NT2/D1 (cell line): ENCODE measurements at places on chromosomes 11 and 22.

GRCh38 chr11:1120532-1121330 is 37.0 kb upstream of the MUC5AC start:
- no peak for DNase-seq

GRCh38 chr11:77278595-77279506 is 22.6 kb downstream of the GDPD4 start:
- DNase-seq, result no peak

GRCh38 chr22:38135133-38135706 is 24.7 kb upstream of the BAIAP2L2 start:
- DNase-seq, result no peak

- DNase-seq, result no peak
Measured at GRCh38 chr11:121964591-121964990, 151.4 kb downstream of the BLID start.

DNA sequence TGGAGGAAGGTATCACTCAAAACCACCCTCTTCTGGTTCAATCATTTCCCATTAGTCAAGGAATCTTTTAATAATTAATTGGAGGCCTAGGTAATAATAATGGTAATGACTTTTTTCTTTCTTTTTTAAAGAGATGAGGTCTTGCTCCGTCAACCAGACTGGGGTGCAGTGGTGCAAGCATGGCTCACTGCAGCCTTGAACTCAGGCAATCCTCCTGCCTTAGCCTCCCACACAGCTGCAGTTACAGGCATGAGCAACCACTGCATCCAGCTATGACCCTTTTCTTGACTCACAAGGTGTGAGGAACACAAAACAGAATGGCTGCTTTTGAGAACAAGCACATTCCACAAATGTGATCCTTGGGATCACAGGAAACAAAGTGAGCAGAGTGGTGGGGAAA is 3.6 kb downstream of the POLDIP3 start:
- no peak for DNase-seq

GRCh38 chr11:46436113-46436512 is 44.5 kb upstream of the CHRM4 start:
- DNase-seq, result no peak

DNA sequence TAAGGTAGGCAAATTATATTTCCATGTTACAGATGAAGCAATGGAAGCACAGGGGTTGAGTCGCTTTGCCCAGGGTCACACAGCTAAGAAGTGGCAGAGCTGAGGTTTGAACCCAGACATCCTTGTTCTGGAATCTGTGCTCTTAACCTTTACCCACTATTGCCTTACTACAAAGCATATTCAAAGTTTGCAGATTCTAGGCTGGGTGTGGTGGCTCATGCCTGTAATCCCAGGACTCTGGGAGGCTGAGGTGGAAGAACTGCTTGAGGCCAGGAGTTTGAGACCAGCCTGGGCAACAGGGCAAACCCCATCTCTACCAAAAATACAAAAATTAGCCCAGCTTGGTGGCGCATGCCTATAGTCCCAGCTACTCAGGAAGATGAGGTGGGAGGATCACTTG is 27.8 kb upstream of the TFIP11 start:
- DNase-seq, result no peak

DNA sequence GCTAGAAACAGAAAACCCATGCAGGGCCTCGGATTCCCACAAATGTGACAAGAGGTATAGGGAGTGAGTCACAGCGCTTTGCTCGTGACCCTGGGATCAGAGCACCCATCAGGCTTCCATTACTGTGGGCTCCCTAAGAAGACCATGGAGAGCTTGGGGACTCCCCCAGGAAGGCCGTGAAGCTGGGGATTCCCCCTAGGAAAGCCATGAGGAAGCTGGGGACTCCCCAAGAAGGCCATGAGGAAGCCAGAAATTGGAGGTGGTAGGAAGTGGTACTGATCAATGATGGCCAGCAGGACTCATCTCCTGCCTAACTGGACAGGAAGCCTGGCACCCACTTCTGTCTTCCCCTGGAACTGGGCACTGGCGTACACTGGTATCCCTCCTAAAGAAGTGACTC is 10.1 kb upstream of the DCPS start:
- no peak for DNase-seq

DNA sequence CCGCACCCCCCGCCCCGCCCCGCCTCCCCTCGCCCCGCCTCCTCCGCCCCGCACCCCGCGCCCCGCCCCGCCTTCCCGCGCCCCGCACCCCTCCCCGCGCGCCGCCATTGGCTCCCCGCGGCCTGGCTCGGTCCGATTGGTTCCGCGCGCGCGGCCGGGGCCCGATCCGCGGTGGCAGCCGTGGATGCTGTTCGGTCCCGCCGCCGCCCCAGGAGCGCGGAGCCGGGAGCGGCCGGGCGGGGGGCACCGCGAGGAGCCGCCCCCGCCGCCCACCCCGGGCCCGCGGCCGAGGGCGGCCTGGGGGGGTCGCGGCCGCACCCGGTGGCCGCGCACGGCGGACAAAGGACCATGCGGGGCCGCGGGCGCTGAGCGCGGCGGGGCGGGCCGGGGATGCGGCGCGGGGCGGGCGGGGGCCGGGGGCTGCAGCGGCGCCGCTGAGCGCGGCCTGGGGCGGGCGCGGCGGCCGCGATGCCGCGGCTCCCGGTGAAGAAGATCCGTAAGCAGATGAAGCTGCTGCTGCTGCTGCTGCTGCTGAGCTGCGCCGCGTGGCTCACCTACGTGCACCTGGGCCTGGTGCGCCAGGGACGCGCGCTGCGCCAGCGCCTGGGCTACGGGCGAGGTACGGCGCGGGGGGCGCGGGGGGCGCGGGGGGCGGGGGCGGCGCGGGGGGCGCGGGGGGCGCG is at the start of gene B4GALNT4:
Gene B4GALNT4, plus strand, starts transcription at position 164 of the 683 bp plus-strand sequence. Its CDS starts 305 bp downstream, at position 469.
- no peak for DNase-seq

DNA sequence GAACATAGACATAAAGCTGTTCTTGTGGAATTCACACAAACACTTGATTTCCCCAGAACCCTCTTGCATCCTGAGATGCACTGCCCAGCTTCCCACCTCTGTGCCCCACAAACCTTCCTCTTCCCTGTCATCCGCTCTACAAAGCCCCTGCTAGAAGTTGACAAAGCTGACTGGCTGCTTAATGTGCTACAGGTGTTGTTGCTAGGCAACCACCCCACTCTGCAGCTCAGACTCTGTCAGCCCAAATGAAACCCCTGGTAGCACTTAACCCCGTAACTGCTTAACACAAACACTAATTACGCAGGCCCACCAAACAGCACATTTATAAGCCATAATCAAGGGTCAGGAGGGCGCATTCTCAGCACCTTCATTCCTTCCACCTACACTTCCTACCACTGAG is 172.0 kb upstream of the CADM1 start:
- no peak for DNase-seq

DNA sequence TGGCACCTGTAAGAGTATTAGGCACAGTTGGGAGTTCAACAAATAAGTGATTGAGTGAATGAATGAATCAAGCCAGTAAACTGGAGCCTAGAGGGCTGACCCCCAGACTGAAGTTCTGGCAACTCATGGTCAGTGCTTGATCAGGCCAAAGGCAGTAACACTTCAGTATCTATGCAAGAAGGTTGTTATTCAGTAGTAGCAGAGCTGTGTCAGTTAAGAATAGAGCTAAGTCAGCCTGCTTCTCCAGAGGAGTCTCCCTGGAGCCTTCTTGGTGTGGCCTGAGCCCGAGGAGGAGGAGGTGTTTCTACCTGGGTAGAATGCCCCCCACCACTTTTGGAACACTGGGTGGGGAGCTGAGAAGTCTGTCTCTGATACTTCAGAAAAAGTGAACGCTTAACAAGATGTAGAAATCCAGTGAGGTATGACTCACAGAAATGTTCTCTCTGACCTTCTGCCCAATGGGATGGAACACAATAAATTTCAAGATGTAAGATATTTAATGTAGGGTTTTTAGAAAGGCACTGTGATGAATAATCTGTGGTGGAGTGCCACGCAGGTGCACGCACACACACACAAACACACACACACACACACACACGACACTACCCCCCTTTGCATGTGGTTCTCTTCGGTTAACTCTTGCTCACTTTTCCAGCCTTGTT is 219.9 kb downstream of the HIPK3 start:
- no peak for DNase-seq

- no peak for DNase-seq
Measured at GRCh38 chr11:99814738-99815137, 794.0 kb downstream of the CNTN5 start.

DNA sequence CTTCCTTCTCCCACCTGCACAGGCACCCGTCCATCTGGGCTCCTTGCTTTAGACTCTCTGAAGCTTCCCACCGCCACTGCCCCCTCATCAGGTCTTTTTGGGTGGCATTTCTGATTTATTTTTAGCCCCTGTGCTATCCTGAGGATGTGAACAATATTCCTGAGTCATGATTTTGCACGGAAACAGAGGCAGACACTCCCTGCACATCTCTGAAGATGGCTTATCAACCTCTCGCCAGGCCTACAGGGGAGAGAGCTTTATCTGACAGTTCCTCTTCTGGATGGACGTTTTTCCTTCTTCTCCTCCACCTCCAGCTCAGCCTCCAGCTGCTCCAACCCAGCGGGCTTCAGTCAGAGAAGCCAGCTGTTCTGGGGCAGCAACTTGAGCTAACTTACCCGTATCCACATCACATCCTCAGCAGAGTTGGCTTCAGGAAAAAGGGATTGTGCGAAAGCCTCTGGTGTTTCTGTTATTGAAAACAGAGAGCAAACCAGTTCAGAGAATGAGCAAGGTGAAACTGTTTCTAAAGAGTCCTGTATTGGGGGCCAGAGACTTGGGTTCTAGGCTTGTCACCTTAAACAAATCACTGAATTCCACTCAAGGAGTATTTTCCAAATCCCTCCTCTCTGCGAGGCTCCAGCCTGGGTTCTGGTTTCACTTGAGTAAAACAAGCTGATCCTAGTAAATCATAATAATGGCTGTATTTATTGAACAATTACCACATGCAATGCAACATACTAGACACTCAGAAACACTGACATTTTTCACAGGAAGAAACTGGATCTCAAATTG is 33.1 kb upstream of the ETS1 start:
- no peak for DNase-seq

GRCh38 chr11:28514391-28514790 is 406.2 kb downstream of the METTL15 start:
- DNase-seq, result no peak

DNA sequence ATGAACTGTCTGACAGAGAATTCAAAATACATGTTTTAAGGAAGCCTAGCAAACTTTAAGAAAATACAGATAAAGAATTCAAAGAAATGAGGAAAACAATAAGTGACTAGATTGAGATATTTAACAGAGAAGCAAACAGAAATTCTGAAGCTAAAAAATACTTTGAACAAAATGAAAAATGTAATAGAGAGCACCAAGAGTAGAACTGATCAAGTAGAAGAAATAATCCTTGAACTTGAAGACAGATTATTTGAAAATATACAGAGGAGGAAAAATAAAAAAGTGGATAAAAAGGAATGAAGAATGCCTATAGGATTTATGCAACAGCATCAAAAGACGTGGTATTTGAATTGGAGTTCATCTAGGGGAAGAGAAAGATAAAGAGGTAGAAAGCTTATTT is 101.9 kb upstream of the OR4B1 start:
- no peak for DNase-seq

GRCh38 chr11:115578275-115578674 is 74.1 kb upstream of the CADM1 start:
- DNase-seq, result no peak

DNA sequence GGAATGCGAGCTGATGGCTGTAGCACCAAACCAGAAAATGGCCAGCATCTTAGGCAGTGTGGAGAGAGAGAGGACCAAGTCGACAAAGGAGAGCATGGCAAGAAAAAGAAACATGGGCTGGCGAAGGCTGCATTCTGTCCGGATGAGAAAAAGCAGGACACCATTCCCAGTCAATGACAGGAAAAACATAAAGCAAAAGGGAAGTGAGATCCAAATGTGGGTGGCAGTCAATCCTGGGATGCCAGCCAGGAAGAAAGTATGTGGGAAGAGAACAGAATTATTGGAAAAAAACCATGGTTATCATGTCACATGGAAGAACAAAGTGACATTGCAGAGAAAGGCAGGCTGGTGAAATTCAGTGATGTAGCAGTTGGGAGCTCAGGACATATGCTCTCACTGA is 36.9 kb upstream of the OR56A1 start:
- DNase-seq, result no peak

DNA sequence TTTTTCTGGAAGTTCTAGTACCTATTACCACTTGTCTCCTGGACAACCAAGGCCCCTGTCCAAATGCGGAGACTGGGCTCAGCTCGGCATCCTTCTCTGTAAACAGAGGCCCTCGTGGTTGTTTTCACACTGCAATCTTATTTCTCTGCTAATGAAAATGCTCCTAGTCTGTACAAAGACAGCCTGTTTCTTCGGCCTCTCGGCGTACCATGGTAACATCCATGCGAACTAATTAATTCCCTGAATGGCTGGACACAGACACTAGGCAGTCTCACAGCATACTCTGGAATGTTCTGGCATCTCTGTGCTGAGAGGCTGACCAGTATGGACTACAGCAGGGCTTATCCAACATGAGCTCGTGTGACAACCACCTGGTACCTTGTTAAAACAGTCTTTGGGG is 5.7 kb downstream of the POLR3H start:
- DNase-seq, result no peak

DNA sequence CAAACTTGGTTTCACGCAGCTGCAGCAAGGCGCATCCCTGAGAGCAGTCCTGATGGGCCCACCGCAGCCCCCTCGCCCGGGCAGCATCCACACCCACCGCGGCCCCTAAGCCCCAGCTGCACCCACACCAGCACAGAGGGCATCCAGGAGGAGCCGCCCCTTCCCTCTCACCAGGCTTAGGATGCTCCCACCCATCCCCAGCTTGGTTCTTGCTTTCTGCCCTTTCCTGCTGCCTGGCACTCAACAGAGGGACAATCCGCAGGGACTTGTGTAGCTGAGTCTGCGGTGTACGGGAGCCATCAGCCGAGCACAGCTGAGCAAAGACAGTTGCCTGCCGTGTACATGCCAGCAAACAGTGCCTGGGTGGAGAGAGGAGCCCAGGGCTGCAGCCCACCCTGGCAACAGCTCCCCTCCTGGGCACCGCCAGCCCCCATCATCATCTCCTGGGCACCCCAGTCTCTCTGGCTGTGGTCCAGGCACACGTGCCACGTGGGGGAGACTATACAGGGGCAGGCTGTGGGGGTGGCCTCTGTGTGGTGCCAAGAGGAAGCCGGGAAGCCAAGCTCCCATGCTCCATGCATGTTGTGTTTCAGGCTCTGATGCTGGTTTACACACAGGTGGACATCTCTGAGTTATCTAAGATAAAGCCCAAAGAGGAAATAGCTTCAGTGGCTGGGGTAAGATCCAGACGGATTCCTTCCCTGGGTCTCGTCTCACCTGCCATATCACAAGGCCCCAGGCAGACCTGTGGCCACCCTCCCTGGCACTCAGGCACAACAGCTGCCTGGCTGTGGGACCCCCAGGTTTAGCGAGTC is 36.0 kb upstream of the GNB1L start:
- no peak for DNase-seq

GRCh38 chr11:129374993-129375750 is 476 bp upstream of the BARX2 start:
- DNase-seq, result no peak

- no peak for DNase-seq
Measured at GRCh38 chr11:117411736-117412135, 84.1 kb downstream of the CEP164 start.

GRCh38 chr11:35043936-35044335 is 95.0 kb upstream of the CD44 start:
- DNase-seq, result no peak
